ENCODE measurements at places on chromosomes 2 and 18.

GRCh38 chr2:19649785-19650380 lies 251.9 kb downstream of the TTC32 start:
- DNase-seq: no peak

GRCh38 chr2:112293636-112294401 lies 18.4 kb downstream of the ZC3H6 start:
- DNase-seq: no peak

DNA sequence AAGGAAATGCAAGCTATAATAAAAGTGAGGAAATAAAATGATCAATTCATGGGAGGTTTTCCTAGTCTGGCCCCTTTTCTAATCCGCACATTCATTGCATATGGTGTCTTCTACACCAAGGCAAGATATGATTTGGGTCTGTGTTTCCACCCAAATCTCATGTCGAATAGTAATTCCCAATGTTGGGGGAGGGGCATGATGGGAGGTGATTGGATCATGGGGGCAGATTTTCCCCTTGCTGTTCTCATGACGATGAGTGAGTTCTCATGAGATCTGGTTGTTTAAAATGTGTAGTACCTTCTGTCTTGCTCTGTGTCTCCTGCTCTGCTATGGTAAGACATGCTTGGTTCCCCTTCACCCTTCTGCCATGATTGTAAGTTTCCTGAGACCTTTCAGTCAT lies 315.4 kb downstream of the CYRIA start:
- no peak for DNase-seq

DNA sequence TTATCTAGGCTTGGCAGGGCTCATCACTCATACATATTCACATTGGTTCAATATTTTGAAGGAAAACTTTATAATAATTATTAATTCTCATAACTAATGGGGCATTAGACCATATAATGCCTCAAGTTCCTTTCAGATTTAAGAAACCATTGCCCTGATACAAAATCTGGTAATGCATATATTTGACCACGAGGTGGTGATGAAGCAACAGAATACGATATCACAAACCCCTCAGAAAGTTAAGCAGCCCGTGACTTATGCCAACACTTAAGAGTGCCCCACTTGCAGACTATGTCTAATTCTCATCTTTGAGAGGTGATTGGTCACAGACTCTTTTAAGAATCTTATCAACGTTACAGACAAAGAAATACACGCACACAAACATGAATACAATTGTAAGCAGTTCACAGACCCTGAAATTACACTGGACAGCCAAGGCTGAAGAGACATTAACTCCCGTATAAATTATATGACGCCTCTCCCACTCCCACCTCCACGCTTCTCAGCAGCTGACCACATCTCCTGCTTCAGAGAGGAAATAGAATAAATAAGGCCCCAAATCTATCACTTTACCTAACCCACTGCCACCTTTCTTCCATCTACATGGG lies 20.7 kb upstream of the DNAH6 start:
- DNase-seq: peak; percentile 69

GRCh38 chr2:218882461-218882816 lies 1.8 kb downstream of the WNT10A start:
- DNase-seq: no peak

DNA sequence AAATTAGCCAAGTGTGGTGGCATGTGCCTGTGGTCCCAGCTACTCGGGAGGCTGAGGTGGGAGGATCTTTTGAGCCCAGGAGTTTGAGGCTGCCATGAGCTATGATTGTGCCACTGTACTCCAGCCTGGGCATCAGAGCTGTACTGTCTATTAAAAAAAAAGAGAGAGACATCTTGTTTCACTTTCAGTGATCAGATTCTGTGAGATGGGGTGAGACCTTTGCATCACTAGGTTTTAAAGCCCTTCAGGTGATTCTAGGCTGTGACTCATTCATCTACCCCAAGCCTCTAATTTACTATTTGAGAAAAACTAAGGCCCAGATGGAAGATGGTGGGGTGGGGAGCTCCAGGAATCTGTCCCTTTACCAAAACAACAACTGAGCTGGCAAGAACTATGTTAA lies 7.1 kb downstream of the C2orf92 start:
- no peak for DNase-seq

DNA sequence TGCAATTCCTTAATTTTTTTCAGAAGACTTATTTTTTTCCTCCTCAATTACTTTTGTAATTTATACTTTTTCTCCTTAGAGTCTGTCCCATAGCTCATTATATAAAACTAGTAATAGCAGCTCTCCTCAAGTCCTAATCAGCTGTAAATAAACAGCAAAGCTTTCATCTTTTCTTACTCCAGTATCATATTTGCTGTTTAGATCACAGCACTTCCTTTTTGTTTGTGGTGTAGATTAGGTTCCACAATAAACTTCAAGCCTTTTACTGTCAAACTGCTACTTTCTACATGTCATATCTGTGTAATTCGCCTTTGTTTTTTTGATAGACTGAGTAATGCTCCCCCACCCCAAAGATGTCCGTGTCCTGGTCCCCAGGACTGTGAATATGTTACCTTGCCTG lies 25.5 kb downstream of the GCG start:
- DNase-seq: no peak

- peak; percentile 10 for DNase-seq
Observed at GRCh38 chr2:176464886-176465564, 195.8 kb downstream of the MTX2 start.

- DNase-seq: no peak
Observed at GRCh38 chr2:199955007-199955338, 318 bp downstream of the TYW5 start.

GRCh38 chr2:218806346-218806978 lies 24.5 kb downstream of the CYP27A1 start:
- peak; percentile 75 for DNase-seq

- no peak for DNase-seq
Observed at GRCh38 chr2:201931475-201931874, 102.2 kb upstream of the FZD7 start.

DNA sequence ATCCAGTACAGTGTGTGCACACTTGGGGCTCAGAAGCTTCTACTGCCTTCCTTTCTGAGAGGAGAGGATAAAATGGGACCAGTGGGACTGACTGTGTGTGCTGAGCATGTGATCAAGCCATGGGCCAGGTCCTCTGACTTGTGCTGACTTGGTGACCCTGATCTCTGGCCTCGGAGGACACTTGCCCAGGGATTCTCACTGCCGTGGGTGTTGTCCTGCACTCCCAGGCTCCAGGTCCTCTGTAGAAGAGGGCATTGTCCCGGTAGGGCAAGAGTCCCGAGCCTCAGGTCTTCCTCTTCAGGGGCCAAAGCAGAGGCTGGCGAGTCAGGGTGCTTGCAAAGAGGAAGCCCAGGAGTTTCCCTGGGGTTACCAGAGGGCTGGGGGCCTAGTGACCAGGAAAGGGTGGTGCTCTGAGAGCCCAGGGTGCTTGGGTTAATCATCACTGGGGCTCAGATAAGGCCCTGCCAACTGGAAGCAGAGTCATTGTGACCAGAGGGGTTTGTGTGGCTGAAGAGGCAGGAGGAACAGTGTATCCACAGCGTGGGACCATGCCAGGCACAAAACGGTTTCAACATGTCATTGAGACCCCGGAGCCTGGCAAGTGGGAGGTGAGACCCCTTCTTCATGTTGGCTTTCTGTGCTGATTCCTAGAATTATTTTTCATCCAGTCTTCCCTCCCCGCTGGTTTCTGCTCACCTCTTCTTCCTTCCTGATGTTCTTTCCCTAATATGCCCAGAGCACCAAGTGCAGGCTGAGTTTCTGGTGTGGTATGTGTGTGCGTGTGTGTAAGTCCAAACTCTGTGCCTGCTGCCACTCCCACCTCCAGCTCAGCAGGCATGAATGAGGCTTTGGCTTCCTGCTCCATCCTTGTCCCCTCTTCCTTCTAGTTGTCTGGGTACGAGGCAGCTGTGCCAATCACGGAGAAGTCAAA lies at the start of gene GCKR:
Gene GCKR, plus strand, starts transcription at position 483 of the 931 bp plus-strand sequence. Its CDS starts 66 bp downstream, at position 549.
- DNase-seq: no peak

GRCh38 chr18:41872206-41872605 lies 82.8 kb upstream of the PIK3C3 start:
- no peak for DNase-seq

- DNase-seq: no peak
Observed at GRCh38 chr18:48827291-48828193, 123.2 kb downstream of the SMAD7 start.

GRCh38 chr18:66792466-66792865 lies 188.6 kb upstream of the CDH19 start:
- no peak for DNase-seq

DNA sequence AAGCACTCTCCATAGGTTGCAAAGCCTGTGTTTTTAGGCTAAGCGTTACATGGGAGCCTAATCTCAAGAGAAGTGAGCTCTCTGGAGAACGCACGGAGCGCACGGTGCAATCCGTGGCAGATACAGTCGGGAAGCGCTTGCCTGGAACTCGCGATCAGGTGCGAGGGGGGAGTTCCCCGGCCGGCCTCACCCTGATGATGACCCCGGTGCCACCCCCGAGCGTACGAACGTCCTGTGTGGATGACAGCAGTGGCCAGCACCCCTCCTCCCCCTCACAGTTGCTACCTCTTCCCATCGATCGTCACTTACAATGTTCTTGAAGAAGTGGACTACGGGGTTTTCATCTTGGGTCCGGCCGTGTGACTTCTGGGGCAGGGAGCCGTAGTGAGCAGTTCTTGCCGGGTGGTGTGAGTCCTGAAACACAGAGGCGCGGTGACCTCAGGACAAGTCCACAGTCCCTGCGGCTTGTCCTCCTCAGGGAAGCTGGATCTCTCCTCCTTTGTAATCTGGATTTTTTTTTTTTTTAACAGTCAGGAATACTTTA lies 142.9 kb downstream of the MBP start:
- DNase-seq: no peak

DNA sequence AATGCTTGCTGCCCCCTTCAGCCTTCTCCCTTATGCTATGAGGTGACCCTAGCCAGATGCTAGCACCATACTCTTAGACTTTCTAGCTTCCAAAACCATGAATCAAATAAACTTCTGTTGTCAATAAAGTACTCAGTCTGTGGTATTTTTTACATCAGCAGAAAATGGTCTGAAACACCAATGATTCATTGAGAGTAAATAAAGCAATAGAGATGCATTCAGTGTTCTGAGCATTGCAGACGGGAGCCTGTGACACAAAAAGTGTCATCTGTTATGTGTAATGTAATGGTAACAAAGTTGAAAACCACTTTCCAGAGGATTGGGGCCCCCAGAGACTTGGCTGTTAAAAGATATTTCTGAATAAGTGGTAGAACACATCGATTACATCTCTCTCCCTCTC lies 758.0 kb upstream of the NRXN1 start:
- DNase-seq: no peak

DNA sequence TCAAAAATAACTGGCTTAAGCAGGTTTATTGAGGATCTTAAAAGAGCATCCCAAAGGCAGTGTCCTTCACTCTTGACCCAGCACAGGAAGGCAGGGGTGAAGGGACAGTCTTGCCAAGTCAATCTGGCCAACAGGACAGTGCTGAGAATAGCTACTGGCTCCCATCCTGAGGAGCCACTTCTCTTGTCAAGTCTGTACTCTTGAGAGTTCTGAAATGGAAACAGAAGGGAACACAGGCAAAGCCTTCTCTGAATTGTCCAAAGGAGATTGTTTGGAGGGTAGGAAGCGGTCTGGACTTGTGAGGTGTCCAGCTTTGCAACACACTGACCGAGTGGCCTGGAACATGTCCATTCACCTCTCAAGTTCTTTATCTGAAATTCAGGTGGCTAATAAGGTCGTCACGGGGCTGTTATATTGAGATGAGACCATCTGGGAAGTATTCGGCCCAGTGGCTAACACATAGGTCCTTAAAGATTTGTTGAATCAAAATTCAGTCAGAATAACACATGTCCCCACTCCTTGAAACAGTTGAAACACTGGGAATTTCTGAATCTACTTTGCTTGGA lies 99.5 kb upstream of the FHL2 start:
- DNase-seq: no peak

- no peak for DNase-seq
Observed at GRCh38 chr18:62634979-62635630, 80.2 kb upstream of the PHLPP1 start.

- no peak for DNase-seq
Observed at GRCh38 chr2:14804902-14805301, 172.4 kb downstream of the LRATD1 start.

- DNase-seq: no peak
Observed at GRCh38 chr2:54496920-54497319, 40.8 kb downstream of the SPTBN1 start.

DNA sequence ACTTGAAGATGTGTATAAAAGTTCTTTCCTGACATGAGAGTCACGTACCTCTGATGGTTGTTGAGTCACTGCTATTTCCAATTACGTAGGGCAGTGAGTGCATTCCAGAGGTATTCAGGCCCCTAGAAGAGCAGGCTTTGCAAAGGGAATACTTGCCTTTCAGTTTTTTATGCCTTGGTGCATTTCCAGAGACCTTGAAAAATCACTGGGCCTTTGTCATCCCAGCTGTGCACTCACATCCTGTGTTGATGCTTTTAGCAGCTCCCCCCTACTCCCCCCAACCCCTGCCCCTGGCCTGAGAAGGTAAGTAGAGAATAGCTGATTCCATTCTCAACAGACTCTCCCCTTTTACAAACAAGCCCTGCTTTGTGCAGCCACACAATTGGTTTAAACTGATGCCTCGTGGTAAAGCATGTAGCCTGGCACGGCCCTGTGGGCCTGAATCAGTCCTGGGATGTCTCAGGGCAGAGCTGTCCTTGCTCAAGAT lies 174.2 kb downstream of the PRPF40A start:
- DNase-seq: no peak

DNA sequence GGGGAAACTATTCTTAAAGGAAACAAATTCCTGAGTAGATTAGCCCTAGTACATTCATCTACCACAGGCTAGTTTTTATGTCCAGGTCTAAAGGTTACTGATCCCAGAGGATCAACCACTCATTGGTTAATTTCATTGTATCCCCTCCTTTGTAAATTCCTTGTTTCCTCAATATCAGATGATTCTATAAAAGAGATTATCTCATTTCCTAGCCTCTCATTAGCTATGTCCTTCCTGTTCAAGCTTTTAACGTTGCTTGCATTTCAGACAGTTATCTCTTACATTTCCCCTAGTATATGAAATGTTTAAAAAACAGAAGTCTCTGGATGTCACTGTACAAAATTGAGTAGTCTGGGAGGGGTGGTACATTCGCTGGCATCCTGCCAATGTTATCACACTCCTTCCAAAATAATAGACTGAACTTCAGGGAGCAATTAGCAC lies 24.2 kb upstream of the ARMC9 start:
- no peak for DNase-seq

- no peak for DNase-seq
Observed at GRCh38 chr2:77579076-77579769, 57.0 kb upstream of the LRRTM4 start.
